A549 (cell line): ENCODE measurements at places on chromosomes 3 and 15. TPM values are rescaled to one million over a fixed set of nuclear protein-coding genes. Genes with fewer than 3 reads are reported as not detected.

- DNase-seq, result no peak
Measured at GRCh38 chr3:47413751-47414150, 32.9 kb downstream of the PTPN23 start.

- DNase-seq, result no peak
Measured at GRCh38 chr3:115766587-115767482, 143.5 kb downstream of the GAP43 start.

- DNase-seq, result peak; percentile 32
Measured at GRCh38 chr3:50336452-50337174, 4.0 kb downstream of the RASSF1 start.

TMEM207 gene
- polyA plus RNA-seq, result not detected in 3 replicates

DNA sequence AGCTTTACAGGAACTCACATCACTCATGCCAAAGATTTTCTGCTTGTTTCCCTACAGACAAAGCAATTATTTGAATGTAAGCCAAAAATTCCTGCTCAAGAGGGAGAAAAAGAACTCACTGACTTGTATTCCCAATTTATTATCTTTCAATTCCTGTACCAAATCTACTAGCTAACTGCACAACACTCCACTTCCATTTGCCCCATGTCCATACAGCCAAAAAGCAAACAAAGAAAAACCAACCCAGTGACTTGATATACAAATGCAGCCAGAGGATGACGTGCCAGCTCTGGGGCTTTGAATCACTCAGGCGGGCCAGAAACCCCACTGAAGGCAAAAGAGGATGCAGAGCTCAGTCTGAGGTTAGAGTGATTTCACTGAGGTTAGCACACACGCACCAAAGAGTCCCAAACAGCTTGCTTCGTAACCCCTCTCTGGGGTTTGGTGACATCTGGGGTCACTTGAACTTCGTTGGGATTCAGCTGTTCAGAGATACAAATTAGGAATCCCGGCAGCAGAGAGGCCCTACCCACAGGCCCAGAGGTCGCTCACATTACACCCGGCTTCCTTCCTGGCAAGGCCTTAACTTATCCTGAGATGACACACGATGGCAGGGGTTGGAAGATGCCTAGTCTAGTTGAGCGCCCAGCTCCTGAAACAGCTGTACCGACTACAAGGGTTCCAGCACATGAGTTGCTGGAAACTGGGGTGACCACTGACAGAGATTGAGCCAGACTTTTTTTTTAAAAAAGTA lies 1.6 kb downstream of the RFTN1 start:
- no peak for DNase-seq

PPIP5K1 gene
- polyA plus RNA-seq, result 9.3 to 9.7 TPM (median 9.5 TPM) in 3 replicates

GRCh38 chr15:68047826-68048225 lies 6.3 kb upstream of the PIAS1 start:
- peak; percentile 33 for DNase-seq

KLHL40 gene
- not detected in 3 replicates for polyA plus RNA-seq

MAGI1 gene
- 4.0 to 5.1 TPM (median 4.7 TPM) in 3 replicates for polyA plus RNA-seq

ROPN1 gene
- not detected in 3 replicates for polyA plus RNA-seq

LRRIQ4 gene
- polyA plus RNA-seq, result not detected in 3 replicates

GRCh38 chr3:31590650-31591049 lies 57.9 kb downstream of the STT3B start:
- DNase-seq, result no peak

DNA sequence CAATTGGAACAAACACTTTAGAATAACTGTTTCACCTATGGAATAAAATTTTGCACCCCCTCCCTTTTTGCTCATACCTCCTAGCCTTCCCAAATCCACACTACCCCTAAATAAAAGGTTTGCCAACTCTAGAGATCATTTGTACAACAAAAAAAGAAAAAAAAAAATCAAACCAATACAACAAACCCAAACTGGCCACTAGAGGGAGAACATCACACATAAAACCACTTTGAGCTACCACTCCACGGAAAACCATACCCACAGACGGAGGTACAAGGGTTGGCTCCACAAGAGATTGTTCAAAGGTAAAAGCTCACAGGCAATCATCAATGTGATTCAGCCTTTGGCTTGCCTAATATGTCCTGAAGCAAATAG lies 47.6 kb downstream of the SETMAR start:
- peak; percentile 70 for DNase-seq

PLIN1 gene
- 0.13 to 0.28 TPM (median 0.27 TPM) in 3 replicates for polyA plus RNA-seq

GRCh38 chr15:66578286-66578875 lies 12.6 kb upstream of the LCTL start:
- DNase-seq, result no peak

ZPLD1 gene
- polyA plus RNA-seq, result 0.05 TPM in 1 of 3 replicates, not detected in the others

PLAAT1 gene
- polyA plus RNA-seq, result 0.09 TPM in 1 of 3 replicates, not detected in the others

- no peak for DNase-seq
Measured at GRCh38 chr3:62686503-62687294, 188.5 kb downstream of the CADPS start.
